ENCODE measurements at places on chromosomes 12 and 14.

DNA sequence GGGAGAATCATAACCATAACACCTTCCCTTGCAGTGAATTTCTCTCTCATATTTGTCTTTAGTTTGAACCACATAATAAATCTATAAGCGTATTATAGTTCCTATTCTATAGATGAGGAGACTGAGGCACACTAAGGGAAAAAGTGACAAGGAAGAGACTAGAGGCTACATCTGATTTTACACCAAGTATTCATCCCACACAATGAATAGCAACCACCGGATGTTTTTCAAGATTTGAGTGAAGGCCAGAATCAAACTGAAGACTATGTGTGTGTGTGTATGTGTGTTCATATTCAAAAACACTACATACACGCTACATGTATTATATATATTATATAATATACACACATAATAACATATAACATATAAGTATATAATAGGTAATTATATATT is 4.7 kb downstream of the ASB2 start:
- no peak for DNase-seq

- DNase-seq: no peak
Measured at GRCh38 chr14:90560558-90560957, 163.7 kb downstream of the CALM1 start.

DNA sequence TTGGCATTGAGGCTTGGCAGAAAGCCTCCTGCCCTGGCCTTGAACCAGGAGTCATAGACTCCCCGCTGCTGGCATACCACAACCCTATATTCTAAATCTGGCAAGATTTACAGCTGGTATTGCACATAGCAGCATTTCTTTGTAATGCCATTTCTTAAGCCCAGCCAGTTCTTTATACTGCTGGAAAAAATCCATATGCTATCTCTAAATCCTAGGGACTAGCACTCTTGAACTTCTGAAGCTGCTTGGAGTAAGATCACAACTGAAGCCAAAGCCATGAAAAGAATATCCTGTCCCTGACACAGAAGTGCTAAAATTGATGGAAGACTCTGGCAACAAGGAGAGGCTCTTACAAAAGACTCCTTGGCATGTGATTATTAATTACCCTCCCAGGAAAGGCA is 89.3 kb downstream of the KCNC2 start:
- no peak for DNase-seq

GRCh38 chr14:90336985-90337384 is 5.2 kb upstream of the NRDE2 start:
- DNase-seq: no peak

DNA sequence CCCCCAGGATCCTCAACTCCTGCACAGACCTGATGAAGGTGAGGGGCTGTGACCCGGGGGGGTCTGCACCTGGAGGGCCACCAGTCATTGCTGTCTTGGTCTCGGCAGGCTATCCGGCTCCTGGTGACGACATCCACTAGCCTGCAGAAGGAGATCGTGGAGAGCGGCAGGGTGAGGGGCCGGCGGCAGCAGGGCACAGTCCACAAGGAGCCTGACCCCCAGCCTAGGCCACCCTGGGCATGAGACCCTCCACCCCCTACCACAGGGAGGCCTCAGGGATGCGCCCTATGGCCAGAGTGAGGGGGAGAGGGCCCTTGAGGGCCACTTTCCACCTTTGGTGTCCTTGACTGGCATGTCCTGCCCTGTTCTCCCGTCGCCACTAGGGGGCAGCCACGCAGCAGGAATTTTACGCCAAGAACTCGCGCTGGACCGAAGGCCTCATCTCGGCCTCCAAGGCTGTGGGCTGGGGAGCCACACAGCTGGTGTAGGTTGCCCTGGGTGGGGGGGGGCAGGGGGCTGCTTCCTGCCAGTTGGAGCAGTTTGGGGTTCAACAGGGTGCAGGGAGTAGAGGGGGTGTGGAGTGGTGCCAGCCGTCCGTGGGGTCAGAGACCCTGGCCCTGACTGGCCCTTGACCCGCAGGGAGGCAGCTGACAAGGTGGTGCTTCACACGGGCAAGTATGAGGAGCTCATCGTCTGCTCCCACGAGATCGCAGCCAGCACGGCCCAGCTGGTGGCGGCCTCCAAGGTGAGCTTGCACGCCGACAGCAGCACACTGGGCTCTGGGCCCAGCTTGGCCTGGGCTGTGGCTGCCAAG is 25.0 kb downstream of the HIP1R start:
- peak; percentile 70 for DNase-seq

All from RKO (cell line).